ENCODE measurements at places on chromosomes 3 and 15. TPM values are rescaled to one million over a fixed set of nuclear protein-coding genes. Genes with fewer than 3 reads are reported as not detected.

HIGD1A gene
- 125 TPM for total RNA-seq

CPNE9 gene
- not detected for total RNA-seq

KBTBD12 gene
- 7.2 TPM for total RNA-seq

DNA sequence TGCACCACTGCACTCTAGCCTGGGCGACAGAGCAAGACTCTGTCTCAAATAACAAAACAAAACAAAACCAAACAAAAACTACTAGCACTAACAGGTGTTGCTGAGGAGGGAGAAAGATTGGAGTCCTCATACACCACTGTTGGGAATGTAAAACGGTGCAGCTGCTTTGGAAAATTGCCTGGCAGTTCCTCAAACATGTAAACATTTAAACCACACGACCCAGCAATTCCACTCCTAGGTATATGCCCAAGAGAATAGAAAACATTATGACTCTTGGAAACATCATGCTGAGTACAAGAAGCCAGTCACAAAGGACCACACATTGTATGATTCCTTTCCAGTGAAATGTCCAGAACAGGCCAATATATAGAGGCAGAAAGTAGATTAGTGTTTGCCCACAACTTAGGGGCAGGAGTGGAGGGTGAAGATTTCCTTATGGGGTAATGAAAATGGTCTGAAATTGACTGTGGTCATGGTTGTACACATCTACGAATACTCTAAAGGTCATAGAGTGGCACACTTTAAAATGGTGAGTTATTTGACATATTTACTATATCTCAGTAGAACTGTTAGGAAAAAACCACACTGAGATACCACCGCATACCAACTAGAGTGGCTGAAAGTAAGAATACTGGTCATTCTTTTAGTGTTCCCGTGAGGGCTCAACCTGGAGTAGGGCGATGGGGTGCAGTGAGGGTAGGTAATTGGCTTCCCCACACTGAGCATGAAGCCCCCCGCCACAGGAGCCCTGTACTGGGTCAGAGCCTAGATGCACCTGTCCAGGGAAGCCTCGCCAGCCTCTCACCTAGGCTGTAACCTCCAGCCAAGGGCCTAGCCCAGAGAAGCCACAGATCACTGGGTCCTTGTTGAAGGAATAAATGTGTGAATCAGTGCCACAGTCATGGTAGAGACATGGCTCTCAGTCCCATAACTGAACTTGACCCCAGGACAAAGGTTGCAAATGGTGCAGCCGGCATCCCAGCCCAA is 131.1 kb downstream of the NUP210 start:
- no peak for DNase-seq

- no peak for DNase-seq
Measured at GRCh38 chr3:89372456-89372855, 265.0 kb downstream of the EPHA3 start.

DNA sequence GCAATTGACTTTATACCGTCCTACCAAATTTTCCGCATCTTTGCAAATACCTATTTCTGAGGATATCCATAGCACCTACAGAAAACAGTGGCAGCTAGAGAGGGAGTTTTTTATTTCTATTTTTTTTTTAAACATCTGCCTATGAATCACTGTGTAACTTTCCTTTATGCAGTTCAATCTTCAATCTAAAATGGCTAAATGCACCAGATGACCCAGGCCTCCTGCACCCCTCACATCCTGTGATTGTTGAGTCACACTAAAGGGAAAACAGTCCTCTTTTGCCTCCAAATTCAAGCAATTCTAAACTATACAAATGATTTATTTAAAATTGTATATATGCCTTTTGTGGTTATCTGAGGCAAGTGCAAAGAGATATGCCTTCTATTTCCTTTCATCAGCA is 20.1 kb upstream of the BCL6 start:
- DNase-seq = no peak

DNA sequence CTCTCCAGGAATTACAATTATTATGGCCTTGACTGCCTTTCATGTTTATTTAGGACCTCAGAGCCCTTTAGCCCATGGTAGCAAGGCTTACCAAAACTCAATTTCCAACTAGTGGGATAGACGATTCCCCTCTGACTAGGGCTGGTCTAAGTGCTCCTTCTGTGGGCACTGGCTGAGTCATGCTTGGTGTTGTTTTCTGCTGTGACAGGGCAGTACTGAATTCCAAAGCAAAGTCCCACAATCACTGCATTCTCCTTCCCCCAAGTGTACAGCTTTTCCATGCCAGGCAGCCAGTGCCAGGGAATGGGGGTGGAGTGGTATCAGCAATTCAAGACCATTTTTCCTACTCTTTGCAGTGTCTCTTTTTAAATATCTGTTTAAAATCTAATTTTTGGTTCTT is 509.0 kb upstream of the NECTIN3 start:
- DNase-seq = no peak

Measured in umbilical cord (tissue), 2 donors.